ENCODE measurements at places on chromosomes 1 and 21. TPM values are rescaled to one million over a fixed set of nuclear protein-coding genes. Genes with fewer than 3 reads are reported as not detected.

DNA sequence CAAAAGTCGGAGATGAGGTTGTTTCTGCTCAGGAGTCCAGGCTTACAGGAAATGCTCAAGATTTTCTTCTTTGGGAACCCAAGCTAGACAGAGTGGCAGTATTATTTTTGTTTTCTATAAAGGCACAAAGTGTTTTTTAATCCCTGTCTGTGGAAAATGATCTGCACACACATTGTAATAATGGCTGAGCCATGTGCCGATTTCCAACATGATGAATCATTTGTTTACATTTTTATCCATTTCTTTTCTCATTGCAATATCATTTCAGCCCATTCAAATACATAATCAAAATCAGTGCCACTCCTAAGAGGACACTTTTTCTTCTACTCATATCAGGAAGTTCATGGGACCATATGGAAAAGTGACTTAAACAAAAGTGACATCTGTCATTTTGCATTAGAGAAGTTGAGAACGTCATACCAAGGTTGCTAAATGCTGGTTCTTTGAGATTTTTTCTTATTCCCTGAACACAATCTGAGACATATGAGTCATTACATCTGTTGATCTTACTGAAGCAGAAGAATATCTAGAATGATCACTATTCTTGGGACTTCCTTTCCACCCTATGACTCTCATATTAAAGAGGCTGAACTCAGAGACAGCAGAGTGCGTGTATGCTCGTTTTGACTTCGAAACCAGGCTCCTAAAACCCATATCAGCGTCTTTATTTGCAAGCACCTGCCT is 44.9 kb downstream of the ACTA1 start:
- DNase-seq, result no peak

GRCh38 chr21:37000381-37000780 is 6.1 kb upstream of the RIPPLY3 start:
- no peak for DNase-seq

- DNase-seq, result no peak
Measured at GRCh38 chr1:58065520-58065919, 481.0 kb downstream of the OMA1 start.

GRCh38 chr1:203797948-203798655 is 2.7 kb downstream of the ZBED6 start:
- DNase-seq, result no peak

DNA sequence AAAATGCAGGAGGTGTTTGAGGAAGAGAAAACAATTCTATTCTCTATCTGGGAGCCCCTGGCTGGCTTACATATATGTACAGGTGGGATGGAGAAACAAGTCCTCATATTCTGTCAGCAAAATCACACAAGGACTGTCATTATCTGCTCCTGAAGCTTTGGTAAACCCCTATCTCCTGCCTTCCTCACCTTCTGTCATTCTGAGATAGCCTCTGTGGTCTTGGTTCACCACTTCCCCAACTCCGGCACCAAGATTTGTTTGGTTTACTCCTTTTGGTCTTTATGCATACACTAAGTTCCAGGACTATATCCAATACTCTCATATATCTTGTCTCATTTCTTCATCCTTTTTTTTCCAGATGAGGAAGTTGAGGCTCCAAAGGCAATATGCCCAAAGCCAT is 551.1 kb downstream of the PLPP3 start:
- DNase-seq, result no peak

DNA sequence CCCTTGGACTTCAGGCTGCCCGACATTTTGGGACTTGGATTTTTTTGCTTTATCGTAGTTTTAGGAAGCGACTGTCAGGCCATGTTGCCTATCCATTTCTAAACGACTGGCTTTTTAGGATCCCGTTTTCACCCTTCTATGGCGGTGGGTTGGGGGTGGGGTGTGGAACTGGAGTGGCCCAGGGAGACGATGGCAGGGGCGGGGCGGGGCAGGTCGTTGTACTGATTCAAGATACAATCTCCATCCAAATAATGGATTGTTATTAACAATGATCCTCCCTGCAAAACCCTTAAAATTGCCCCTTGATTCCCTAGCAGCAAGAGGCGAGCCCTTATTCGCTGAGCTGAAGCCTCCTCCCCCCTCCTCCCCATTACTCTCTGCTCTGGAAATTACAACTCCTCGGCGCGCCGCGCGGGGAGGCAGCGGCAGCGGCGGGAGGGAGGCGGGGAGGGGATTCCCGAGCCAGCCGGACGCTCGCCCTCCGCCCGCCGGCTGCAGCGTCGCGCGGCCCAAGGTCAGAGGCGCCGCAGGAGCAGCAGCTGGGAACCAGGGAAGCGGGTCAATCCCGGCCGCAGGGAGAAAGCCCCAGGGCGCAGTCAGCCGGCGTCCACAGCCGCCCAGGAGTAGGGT is at the start of gene TRIM67:
TRIM67 (plus strand) TSS at position 392 of the 630 bp plus-strand sequence. CDS start 912 bp downstream, outside the sequence.
- no peak for DNase-seq

DNA sequence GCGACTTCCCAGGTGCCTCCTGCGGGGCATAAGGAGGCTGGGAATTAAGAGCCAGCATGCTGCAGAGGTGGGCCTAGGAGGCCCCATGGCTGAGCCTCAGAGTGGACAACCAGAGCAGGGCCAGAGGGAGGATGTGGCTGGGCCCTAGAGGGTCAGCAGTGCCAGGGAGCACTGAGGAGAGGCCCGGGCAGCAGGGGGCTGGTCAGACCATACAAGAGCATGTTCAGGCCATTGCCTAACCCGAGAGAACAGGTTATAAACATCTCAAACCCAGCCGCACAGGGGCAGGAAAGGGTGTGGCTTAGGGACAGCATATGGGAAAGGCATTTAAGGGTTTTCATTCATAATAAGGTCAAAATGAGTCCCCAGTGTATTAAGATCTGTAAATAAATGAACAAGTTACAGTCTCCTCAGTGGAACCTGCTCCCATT is 51.1 kb downstream of the IER5 start:
- no peak for DNase-seq

DNA sequence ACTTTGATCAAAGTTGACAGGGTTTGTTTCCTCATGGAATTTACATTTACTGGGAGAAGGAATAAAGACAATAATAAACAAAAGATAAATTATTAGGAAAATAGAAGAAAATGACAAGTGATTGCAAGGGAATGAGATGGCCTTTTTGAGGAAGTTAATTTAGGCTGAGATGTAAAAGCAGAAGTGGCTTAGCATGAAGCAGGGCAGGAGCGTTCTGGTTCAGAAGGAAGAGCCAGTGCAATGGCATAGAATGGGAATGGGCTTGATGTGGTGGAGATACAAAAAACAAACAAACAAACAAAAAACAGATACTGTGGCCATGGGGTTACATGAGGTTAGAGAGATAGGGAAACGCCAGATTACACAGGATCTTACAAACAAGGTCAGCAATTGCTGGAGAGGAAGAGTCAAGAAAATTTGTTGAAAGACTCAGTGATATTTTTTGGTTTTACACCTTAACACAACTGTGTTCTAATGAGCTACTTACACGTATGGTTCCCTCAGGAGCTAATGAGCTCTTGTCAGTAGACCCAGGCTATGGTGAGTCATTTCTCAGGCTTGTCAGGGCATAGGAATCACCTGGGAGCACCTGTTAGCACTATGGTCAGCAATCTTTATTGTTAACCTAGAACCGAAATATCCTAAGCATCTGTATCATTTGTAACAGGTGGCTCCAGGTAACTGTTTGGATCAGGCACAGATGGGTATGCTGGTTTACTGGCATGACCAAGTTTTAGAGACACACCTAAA is 8.7 kb upstream of the CADM3 start:
- no peak for DNase-seq

DNA sequence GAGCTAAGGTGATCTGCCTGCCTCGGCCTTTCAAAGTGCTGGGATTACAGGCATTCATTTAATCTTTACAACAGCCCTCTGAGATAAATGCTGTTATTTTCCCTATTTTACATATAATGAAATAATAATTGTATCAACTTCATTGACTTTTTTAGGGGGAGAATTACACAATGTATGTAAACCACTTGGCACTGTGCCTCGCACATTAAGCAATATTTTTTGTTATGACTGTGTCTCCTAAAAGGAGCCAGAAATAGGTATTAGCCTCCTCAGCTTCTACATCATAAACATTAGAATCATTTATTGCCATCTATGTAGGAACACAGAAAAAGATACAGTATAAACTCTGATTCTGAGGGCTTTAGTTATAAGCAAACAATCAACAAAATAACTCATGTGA is 1.1 kb upstream of the DNAJC28 start:
- no peak for DNase-seq

DNA sequence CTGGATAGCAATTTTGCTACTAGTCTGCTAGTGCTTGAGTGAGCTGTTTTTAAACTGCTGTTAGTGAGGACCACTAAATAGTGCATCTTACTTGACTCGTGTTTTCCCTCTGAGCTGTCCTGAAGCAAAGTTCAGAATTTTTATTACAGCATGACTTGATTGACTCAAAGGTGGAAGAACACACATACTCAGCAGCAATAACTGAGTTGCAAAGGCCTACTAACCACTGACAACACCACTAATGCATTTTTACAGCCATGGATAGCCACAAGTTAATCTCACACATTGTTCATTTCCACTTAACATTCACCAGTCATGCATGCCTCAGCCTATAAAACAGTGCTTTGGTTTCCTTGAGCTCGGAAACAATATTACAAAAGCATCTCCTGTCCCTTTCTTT is 148.7 kb downstream of the RUNX1 start:
- DNase-seq, result no peak

DNA sequence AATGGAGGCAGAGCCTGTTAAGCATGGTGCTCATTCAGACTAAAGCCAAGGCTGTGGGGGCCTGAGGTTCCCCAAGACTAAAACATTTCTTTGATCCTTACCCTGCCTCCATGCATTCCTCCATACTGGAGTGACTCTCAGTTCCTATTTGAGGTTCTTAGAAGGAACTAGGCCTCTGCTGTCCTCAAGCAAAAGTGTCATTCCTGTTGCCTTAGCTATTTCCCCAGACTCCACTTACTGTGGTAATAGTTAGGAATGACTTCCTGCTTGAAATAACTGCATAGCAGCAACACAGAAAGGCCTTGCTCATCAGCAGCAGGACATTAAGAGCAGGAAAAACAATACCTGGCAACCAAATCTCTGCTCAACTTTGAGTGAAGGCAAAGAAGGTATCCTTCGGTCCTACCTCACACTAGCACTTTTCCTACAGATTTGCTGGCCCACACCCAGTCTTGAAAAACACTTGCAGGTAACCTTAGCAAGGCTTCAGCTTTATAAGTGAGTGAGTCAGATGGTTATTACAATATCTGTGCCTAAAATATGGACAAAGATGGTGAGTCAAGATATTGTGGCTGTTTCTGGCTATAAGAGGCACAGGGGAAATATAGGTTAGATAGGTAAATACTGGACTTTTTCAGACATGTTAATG is 14.8 kb downstream of the LRRC41 start:
- no peak for DNase-seq

DNA sequence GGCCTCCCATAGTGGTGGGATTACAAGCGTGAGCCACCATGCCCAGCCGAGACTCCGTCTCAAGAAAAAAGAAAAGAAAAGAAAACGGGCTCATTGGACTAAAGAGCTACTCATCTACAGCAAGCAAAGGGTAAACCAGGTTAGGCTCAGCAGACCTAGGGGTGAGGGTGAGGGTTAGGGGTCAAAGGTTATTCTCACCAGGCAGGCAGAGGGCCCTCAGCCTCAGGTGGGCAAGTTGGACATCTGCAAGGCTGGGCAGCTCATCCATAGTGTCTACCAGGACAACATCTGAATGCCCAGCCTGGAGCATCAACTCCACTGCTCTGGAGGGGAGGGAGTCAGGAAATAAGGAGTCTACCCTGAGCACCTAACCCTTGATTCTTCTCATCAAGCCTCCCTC is 3.5 kb downstream of the MTMR11 start:
- no peak for DNase-seq

- DNase-seq, result no peak
Measured at GRCh38 chr1:86940599-86940998, 26.2 kb downstream of the HS2ST1 start.

- DNase-seq, result no peak
Measured at GRCh38 chr21:26148840-26149354, 21.7 kb downstream of the APP start.

DNA sequence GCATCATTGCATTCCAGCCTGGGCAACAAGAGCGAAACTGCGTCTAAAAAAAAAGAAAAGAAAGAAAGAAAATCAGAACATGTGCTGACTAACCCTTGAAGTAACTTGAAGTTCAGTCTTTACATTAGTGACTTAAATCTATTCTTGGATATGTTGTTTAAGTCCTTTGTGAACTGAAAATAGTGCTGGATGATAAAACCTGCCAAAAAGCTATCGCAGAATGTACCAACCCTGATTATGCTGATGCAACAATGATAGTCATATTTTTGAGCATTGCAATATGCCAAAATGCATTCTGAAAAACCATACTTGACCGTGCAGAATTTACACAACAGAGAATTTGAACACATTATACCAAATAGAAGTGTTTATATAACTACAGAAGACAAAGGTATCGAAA is 30.7 kb downstream of the SHISAL2A start:
- DNase-seq, result no peak

GRCh38 chr21:33025106-33025488 is 638 bp upstream of the OLIG2 start:
- no peak for DNase-seq

GRCh38 chr1:154835531-154836324 is 34.4 kb downstream of the KCNN3 start:
- DNase-seq, result no peak

Gene BPNT1
- 18.4 TPM for polyA plus RNA-seq

Gene FALEC
- 1.3 TPM for polyA plus RNA-seq

Gene PTPN22
- 59.6 TPM for polyA plus RNA-seq

Gene SAMD11
- not detected for polyA plus RNA-seq
